ENCODE measurements at places on chromosomes 1 and 21.
A peak's percentile ranks its signal among the peaks of the same experiment; 100 is the strongest.

DNA sequence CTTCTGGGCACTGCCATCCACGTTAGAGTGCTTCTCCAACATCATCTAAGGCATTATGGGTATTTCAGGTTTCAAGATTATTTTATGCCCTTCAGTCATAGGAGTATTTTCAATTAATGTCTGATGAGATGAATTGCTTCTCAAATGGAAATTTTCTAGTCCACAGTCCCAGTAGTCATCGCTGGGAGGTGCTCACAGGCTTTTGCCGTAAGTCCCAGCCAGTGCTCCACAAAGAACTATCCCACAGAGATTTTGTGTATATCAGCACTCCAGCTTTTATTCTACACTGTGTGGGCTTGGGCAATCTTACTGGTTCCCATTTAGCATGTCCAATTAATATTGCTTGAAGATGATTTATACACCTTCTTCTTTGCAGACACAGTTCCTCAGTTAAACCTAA, 61.0 kb downstream of the SMYD2 start:
- no peak for DNase-seq

DNA sequence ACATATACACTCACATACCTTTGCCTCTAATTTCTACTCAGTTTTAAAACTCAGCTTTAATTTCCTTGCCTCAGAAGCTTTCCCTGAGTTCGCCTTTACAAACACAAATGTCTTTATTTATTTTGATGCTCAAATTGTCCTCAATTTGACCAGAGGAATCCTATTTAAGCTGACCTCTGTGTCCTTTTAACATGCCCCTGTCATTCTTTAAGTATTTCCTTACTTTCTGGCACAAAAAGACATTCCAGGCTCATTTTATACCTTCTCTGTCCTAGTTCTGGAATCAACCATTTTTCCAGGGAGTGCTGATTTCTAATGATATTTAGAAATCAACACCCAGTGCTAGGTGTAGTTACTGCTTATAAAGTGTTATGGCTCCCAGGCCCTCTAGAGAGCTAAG, 82.5 kb downstream of the OSBPL9 start:
- DNase-seq = no peak

DNA sequence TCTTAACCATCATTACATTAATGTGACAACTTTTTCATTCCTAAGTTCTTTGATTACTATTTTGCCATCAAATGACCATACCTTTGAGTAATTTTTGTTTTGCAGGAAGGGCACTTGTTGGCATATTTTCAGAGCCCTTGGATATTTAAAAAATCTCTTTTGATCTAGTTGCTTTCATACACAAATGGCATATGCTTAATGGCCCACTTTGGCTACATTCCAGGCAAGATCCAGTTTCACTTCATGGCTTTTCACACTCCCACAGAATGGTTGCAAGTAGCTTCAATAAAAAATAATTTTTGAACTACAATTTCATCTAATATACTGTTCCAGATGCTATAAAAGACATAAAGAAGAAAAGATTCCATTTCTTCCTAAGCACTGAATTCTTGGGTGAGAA, 18.1 kb downstream of the ADAM30 start:
- no peak for DNase-seq

DNA sequence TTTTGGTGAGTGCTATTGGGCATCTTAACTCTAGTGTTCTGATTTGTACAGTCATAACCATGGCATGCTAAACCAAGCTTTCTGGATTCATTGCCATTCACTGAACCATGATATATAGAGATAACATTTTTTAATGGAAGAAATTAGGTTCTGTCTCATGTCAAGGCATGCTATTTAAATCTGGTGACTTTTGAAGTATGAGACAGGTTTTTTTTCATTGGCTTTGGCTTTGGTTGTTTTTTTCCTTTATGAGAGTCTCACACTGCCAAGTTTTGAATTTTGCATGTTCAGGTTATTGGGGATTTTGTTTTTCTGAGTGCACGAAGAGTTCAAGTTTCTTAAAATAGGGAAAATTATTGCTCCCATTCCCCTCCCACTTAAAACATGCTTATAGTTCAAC, 141.3 kb upstream of the ADAMTS5 start:
- DNase-seq = no peak

DNA sequence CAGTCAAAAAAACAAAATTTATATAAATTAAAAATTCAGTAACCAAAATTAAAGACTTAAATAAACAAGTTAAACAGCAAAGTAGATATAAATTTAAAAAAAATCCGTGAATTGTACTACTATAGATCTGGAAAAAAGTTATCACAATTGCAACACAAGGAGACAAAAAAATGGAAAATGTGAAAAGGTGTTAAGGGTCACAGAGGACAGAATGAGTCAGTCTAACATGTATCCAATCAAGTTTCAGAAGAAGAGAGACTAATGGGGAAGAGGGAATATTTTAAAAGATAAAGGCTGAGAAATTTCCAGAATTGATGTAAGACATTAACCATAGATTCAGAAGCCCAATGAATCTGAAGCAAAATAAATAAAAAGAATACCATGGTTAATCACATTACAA, 46.0 kb downstream of the USP24 start:
- no peak for DNase-seq

DNA sequence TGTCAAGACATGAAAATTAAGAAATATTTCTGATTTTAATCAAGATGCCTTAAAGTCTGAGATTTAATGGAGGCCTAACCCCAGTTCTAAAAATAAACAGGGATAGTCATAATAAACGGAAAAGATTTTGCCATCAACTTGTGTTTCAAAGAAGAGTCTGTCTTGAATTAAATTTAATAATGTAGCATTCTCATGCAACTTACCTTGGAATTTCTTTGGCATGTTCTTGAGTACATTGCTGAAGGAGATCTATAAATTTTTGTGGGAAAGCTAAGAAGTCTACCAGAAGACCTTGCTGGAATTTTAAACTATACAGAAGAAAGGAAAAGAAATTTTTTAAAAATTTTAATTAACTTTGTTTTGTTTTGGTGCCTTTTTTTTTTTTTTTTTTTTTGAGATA, 10.6 kb downstream of the SASS6 start:
- no peak for DNase-seq

DNA sequence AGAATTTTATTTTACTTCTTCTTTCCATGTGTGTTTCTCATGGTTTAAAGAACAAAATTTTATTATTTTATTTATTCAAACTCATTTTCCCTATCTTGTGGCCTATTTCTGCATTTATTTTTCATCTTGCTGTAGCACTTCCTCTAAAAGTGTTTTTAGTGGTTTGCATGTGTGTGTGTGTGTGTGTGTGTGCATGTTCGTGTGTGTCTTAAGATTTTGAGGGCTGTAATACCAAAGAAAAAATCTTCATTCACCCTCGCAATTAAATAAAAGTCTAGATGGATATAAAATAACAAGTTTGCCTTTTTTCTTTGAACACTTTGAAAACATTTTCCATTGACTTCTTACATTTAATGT, 24.6 kb upstream of the FCRL3 start:
- peak; percentile 19 for DNase-seq

DNA sequence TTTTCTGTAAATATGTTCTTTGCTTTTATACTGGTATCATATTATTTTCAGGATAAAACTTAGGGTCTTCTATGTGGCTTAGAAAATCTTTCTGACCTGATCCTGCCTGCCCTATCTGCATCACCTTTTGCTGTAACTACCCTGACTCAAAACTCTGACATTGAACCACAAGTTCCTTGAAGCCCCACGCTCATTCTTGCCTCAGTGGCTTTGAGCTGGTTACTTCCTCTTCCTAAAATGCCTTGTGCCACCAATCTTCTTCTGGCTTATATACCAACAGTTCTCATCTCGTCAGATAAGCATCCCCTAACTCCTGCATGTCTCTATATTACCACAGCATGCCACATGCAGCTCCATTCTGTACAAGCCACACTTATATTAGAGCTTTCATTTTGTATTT, 84.5 kb upstream of the LRRC7 start:
- DNase-seq = no peak

DNA sequence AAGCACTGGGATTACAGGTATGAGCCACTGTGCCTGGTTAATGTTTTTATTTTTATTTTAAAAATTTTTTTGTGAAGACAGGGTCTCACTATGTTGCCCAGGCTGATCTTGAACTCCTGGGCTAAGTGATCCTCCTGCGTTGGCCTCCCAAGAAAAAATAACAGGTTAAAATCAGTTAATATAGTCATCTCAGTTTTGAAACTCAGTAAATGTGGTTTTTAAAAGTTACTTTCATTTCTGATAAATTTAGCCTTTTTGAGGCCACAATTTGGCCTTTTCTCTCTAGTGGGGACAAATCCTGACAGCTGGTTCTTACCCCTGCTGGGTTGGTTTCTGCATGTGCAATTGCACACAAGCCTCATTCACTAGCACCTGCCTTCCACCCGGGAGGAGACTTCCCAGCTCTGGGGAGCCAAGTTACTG, 13.3 kb downstream of the PMF1 start:
- DNase-seq = no peak

- no peak for DNase-seq
Measured at GRCh38 chr1:22295396-22295795, 152.5 kb upstream of the WNT4 start.

GRCh38 chr1:21621761-21622436, 47.3 kb downstream of the RAP1GAP start:
- no peak for DNase-seq

DNA sequence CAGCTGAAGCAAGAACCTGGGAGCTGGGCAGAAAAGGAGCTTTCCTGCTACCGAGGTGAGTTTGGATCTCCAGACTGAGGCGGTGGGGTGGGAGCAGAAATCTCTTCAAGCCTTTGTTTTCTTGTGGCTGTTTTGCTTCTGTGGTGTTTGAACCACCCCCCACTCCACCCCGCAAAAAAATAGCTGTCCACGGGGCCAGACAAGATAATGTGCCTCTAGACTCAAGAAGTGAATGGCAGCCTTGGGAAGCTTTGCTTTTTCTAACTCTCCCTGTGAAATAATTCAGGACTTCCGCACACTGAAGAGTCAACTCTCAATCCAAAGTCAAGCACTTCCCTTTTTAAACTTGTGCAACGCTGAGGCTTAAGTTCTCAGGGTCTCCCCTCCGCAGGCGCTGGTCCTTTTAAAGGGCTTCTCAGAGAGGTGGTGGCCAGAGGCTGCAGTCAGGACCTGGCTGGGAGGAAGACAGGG, 159.6 kb upstream of the COA6 start:
- no peak for DNase-seq

DNA sequence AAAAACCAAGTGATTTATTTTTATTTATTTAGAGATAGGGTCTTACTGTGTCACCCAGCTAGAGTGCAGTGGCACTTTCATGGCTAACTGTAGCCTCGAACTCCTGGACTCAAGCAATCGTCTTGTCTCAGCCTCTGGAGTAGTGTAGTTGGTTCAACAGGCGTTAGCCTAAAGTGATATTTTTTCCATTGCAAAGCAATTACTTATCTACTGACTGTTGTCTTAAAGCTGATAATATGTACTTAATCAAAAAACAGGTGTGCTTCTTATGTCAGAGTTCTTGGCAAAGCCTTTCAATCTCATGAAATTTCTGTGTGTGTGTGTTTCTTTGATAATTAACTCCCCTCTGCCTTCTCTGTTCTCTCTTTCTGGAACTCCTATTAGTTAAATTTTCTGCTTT, 62.4 kb upstream of the DUSP10 start:
- no peak for DNase-seq

DNA sequence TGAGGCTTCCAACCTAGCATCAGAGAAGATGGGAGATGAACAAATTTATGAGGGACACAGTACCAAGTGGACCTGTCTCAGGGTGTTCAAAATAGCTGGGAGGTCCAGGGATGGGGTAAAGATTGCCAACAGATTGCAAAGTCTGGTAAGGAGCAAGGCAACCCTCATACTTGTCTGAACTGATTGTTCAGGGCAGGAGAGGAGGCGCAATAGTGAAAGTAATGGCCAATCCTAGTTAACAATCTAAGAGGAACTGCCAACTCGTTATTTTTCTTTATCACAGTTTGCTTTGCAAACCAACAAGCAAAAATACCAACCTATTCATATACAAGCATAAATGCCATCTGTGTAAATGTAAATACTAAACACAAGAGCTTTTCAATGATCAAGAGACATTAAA, 78.4 kb upstream of the S1PR1 start:
- DNase-seq = no peak

- DNase-seq = no peak
Measured at GRCh38 chr1:28246427-28246832, 10.5 kb downstream of the ATP5IF1 start.

DNA sequence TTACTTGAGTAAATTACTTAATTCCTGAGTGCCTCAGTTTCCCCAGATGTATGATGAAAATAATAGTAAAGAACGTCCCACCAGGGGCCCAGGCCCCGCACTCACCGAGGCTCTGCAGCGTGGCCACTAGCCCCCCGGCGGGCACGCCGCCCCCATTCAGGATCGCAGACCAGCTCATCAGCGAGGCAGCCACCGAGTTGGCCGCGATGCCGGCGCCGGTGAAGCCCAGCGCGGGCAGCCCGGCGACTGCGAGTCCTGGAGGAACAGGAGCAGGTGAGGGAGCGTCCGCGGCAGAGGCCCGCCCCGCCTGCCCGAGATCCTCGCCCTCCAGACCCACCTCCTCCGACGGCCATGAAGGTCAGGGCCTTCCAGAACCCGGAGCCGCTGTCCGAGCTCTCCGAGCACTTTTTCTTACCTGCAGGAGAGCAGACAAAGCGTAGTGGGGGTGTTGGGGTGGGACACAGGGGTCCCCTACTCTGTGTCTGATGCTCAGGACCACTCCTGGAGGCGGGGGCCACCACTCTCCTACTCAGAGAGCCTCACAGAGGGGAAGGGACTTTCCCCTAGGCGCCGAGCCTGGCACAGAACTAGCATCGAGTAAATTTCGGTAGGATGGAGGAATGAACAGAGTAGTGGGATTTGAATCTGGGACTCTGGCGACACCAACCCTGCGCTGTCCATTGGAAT, 3.7 kb downstream of the IFI6 start:
- DNase-seq = no peak

GRCh38 chr1:153962088-153963029, 978 bp downstream of the SLC39A1 start:
- DNase-seq = no peak

- DNase-seq = no peak
Measured at GRCh38 chr1:62377043-62377562, 57.9 kb upstream of the KANK4 start.

DNA sequence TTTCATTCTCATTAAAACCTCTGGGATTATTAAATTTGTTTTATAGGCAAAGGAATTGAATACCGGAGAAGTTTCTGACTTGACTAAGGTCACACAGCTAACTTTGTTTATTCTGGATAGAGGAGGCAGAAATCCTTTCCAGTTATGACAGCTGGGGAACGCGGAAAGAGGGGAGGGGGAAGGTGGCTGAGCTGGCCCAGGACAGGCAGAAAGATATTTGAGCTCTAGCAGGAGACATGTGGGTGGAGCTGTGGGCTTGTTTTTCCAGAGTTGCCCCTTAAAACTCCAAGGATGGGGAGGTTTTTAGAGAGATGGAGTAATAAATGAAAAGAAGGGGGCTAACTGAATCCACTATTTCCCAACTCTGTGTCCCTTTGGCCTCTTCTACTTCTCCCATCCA, 27.8 kb downstream of the FOXD2 start:
- DNase-seq = no peak

Measured in CD4-positive, alpha-beta T cell (primary cell).